CD4-positive, alpha-beta memory T cell (primary cell): ENCODE measurements at places on chromosomes 3 and 15.

DNA sequence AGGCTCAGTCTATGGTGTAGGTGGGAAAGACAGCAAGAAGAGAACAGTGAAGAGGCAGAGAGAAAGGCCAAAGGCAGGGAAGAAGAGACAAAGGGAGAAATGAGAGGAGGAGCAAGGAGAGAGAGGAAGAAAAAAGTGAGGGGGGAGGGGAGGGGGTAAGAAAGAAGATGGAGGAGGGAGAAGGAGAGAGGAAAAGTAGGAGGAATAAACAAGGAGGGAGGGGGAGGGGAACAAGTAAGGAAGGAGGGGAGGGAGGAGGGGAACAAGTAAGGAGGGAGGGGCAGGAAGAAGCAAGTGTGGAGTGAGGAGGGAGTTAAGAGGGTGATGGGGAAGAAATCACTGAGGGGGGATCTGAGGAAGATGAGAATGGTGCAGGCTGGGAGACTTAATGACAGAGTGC lies 45.5 kb upstream of the FGD5 start:
- no peaks in the 10 kb centered on the region for H3K36me3 ChIP-seq
- H3K27me3 ChIP-seq = no peaks in the 10 kb centered on the region
- H3K4me1 ChIP-seq = no peaks in the 10 kb centered on the region
- no peak overlapping the region for H3K27ac ChIP-seq

DNA sequence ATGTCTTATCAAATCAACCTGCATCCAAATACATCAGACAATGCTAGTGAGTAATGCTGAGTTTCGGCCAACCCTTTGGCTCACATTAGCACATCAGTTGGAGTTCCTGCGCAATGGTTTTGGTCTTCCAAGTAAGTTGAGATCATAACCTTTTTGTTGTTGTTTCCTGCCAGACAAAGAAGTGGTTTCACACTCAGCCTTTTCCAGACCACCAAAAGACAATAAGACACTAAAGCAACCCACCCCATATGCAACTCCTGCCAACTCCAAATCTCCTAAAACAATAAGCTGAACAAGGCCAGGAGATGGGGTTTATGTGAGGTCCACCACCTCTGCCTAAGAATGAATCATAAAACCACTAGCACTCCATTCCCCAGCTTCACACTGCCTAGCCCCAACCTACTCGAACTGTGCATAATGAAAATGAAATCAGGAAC lies 177.0 kb downstream of the ERC2 start:
- H3K36me3 ChIP-seq = no peaks in the 10 kb centered on the region
- no peak for DNase-seq

GRCh38 chr3:108097322-108098002 lies 6.6 kb upstream of the CD47 start:
- peaks cover 48% of the 10 kb centered on the region for H3K4me1 ChIP-seq
- no peak overlapping the region for H3K27ac ChIP-seq
- no peaks in the 10 kb centered on the region for H3K36me3 ChIP-seq
- no peak for DNase-seq

- no peaks in the 10 kb centered on the region for H3K4me1 ChIP-seq
- H3K36me3 ChIP-seq = no peaks in the 10 kb centered on the region
- no peaks in the 10 kb centered on the region for H3K27me3 ChIP-seq
- no peak overlapping the region for H3K27ac ChIP-seq
Observed at GRCh38 chr3:156749244-156749643, 74.9 kb downstream of the TIPARP start.

GRCh38 chr3:130971208-130971607 lies 55.4 kb downstream of the ASTE1 start:
- no peaks in the 10 kb centered on the region for H3K27me3 ChIP-seq
- no peak for DNase-seq
- H3K27ac ChIP-seq = no peak overlapping the region

GRCh38 chr3:112027826-112028225 lies 6.7 kb upstream of the TMPRSS7 start:
- H3K27me3 ChIP-seq = no peaks in the 10 kb centered on the region
- H3K4me1 ChIP-seq = no peaks in the 10 kb centered on the region
- H3K4me3 ChIP-seq = no peak overlapping the region
- no peaks in the 10 kb centered on the region for H3K36me3 ChIP-seq

DNA sequence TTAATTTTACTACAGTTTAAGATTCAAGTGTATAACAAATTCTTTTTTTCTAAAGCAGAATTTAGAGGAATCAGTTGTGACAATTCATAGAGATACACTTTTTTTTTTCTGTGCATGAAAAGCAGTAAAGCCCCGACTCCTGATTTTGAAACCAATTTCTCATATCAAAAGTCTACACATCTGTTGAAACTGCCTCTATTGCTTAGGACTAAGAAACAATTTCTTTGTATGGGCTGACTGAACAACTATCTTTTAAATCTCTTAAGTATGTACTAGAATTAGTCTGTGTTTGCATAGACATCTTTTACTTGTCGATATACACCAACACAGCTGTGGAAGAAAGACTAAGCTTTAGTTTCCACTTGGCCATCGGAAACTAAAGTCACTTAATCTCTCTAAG lies 127.6 kb downstream of the MEIS2 start:
- no peak for DNase-seq
- H3K4me1 ChIP-seq = no peaks in the 10 kb centered on the region
- no peaks in the 10 kb centered on the region for H3K27me3 ChIP-seq
- H3K36me3 ChIP-seq = no peaks in the 10 kb centered on the region
- H3K4me3 ChIP-seq = no peak overlapping the region

- no peaks in the 10 kb centered on the region for H3K27me3 ChIP-seq
- H3K36me3 ChIP-seq = no peaks in the 10 kb centered on the region
- peak overlapping the region; percentile 15 for H3K4me3 ChIP-seq
- DNase-seq = peak; percentile 78
Observed at GRCh38 chr15:90097475-90097874, 4.8 kb downstream of the IDH2 start.

GRCh38 chr3:58120075-58120812 lies 90.5 kb downstream of the DNASE1L3 start:
- H3K4me1 ChIP-seq = peaks cover 23% of the 10 kb centered on the region
- H3K4me3 ChIP-seq = no peak overlapping the region
- peaks cover 7% of the 10 kb centered on the region for H3K36me3 ChIP-seq
- no peak overlapping the region for H3K27ac ChIP-seq
